Pulmonary artery endothelial cell (primary cell): ENCODE measurements at places on chromosomes 7 and 10.

DNA sequence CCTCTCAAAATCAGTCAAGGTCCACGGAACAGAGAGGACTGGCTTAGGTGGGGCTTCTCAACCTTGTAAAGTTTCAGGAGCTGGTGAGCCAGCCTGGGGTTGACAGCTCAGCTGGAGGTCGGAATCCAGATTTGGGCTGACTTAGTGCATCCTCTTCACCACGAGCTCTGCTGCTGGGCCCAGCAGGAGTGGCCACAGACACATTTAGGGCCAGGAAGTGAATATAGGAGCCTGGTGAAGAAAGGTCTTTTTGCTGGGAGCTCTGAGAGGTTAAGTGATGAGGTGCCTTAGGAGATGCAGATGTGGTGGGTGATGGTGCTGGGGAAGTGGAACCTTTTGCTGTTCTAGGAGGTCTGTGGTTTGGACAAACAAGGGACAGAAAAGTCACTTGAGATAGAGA is 39.3 kb upstream of the MMD2 start:
- DNase-seq: no peak

GRCh38 chr7:139374246-139374645 is 14.6 kb downstream of the LUC7L2 start:
- DNase-seq: no peak

DNA sequence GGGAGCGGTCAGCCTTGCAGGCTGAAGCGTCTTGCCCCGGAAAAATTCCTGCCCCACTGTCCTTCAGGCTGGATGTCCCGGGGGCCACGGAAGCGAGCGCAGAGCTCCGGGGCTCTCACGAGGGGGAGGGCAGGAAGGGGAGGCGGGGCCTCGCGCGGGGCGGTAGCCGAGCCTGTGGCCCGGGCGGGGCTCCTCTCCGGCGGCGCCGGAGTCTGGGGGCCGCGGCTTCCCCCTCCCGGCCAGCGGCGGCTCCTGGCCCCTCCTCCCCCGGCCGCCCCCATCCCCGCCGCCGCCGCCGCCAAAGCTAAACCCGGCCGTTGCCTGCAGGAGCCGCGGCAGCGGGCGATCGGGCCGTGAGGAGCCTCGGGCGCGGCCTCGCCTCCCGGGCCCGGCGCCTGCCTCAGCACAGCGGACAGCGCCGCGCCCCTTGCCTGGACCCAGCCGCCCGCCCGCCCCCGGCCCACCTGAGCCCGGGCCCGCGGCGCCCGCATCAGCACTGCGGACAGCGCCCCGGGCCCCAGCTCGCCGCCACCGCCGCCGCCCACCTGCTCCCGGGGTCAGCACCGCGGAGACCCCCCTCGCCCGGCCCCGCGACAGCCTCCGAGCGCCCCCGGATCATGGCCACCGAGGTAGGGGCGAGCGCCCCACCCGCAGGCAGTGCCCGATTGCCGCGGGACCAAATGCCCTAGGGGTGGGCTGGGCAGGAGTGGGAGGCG is at the start of gene GOLGA7B:
Gene GOLGA7B, plus strand, starts transcription at position 157 of the 716 bp plus-strand sequence. Its CDS starts 461 bp downstream, at position 618.
- no peak for DNase-seq

- no peak for DNase-seq
These were observed 122.5 kb upstream of the SAMD8 start for GRCh38 chr10:74988832-74989561.

GRCh38 chr7:108057951-108058481 is 55.1 kb upstream of the LAMB1 start:
- DNase-seq: no peak

DNA sequence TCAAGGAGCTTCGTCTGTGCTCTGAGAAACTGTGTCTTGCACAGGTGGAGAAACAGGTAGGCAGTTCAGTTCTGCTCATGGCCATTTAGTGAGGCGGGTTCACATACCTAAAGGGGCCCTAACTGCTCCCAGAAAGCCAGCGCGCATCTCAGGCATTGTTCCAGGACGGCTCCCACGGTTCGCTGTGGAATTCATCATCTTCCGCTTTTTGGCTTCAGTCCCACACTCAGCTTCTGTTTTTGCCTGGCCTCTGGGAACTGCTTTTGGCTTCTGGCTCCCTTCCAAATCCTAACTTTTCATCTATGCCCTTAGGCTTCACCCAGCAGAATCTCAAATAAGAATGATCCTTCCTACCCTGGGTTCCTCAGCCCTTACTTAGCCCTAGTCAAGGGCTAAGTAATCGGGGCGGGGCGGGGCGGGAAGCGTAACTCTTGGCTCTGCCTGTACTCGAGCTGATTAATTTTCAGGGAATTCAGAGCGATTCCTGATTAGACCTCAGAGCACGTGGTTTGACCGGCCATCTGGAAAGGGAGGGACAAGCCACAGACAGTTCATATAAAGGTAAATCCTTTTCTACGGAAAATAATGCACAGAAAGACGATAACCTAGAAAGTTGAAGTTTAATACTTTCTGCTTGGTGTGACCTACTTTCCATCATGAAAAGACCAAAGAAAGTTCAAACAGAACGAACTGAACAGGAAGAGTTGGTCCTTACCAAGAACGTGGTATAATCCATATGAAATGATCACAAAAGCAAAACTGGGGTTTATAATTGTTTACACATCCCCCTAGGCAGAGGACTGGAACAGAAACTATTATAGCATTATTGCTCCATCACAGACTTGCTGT is 105.7 kb downstream of the ST8SIA6 start:
- peak; percentile 52 for DNase-seq

DNA sequence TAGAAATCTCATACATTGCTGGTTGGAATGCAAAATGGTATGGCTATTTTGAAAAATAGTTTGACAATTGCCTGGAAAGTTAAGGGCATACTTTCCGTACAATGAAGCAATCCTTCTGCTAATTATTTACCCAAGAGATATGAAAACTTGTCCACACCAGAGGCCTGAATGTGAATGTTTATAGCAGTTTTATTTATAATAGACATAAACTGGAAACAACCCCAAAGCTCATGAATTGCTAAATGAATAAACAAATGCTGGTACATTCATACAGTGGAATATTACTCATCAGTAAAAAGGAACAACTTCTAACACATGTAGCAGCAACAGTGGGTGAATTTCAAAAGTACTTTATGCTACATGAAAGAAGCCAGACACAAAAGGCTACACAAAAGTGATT is 42.7 kb downstream of the MMRN2 start:
- DNase-seq: no peak

DNA sequence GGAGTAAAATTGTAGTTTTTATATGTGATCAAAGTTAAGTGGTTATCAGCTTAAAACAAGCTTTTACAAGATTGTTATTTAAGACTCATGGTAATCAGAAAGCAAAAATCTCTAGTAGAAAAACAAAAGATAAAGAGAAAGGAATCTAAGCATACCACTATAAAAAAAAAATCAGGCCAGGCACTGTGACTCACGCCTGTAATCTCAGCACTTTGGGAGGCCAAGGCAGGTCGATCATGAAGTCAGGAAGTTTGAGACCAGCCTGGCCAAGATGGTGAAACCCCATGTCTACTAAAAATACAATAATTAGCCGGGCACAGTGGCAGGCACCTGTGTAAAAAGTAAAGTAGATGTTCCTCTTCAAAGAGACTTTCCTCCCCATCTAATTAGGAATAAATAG is 265.9 kb upstream of the NRP1 start:
- DNase-seq: no peak

- no peak for DNase-seq
These were observed 23.3 kb downstream of the SLC13A4 start for GRCh38 chr7:135704698-135705097.

DNA sequence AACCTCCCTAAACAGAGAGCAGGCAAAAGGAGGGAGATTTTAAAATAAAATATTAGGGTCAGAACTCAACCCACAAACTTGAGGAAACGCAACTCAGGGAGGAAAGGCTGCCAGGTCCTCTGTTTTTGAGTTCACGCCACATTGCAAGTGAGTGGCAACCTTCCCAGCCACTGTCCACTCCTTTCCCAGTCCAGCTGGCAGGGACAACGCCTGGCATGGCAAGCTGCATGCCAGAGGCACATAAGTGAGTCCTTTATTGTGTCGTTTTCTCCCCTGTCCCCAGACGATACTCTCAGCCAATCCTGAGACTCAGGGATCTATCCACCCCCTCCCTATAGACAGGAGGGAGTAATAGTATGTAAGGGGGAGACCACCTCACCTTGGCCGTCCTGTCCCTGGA is 22.4 kb downstream of the FBXW4 start:
- DNase-seq: no peak

DNA sequence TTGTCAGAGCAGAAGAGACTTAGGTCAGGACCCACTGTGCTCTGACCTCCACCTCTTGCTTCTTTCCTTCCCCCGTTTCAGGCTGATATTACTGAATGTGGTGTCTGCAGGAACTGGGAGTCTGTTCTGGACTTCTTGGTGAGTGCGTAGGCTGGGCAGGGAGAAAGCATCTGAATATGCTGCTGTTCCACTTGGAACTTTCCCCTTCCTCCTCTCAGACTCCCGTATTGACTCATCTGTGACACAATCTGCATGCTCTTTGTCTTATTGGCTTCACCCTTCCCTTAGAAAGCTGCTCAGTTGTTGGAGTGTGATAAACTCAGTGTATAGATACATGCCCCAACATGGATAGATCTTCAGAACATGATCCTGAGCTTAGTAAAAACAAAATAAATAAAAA is 137.6 kb upstream of the HABP2 start:
- DNase-seq: no peak

DNA sequence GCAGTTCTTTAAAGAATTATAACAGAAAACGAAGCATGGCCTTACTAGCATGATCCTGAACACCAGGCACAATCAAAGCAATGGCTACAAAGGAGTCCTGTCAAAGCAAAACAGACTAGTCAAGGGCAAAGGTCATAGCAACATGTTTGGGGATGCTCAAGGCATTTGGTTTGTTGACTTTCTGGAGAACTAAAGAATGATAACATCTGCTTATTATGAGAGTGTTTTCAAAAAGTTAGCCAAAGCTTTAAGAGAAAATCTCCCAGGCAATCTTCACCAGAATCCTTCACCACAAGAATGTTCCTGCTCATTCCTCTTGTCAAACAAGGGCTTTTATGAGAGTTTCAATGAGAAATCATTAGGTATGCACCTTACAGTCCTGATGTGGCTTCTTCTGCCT is 95.1 kb upstream of the CPXM2 start:
- DNase-seq: no peak

DNA sequence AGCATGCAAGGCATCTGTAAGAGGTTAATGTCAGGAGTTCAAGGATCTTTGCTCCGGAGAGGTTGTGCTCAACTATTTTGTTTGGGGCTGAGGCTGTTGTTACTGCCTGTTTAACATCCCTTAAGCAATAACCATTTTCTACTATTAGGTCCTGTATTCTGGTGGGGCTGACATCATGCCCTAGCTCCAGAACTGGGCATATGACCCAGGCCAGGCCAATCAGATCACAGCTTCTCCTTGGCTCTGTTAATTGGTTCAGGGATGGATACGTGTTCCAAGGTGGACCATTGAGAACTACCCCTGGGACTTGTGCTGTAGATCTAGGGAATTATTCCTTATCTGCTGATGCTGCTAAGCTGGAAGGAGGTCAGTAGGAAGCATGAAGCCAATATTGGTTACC is 67.0 kb downstream of the SYPL1 start:
- no peak for DNase-seq

GRCh38 chr7:155395176-155395797 is 62.6 kb upstream of the EN2 start:
- DNase-seq: no peak

DNA sequence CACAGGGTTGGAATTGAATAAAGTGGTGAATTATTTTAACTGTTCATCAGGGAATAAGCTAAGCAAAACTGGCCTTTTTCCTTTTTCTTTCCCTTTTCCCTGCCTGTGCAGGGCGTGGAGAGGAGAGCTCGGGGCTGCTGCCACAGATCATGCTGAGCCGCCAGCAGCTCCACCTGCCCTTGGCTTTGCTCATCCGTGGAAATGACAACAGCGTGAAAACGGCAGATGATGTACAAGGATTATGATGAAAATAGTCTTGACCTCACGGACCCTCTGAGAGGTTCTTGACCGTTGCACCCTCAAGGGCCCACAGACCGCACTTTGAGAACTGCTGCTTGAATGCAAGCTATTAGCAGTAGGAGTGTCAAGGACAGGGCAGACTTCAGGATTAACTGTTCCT is 10.6 kb downstream of the PPP2R2D start:
- no peak for DNase-seq

DNA sequence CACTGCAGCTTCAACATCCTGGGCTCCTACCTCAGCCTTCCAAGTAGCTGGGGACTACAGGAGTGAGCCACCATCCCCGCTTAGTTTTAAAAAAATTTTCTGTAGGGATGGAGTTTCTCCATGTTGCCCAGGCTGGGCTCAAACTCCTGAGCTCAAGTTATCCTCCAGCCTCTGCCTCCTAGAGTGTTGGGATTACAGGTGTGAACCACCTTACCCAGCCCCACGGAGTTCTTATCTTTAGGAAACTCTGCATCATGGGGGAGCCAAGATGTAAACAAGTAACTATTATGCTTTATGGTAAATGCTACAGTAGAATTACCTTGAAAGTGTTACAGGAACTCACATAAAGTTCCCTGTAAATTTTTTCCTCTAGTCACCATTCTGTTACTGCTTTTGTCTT is 65.3 kb downstream of the PHTF2 start:
- no peak for DNase-seq

GRCh38 chr10:131920151-131920550 is 19.3 kb downstream of the PPP2R2D start:
- no peak for DNase-seq

GRCh38 chr10:29479981-29480954 is 154.5 kb downstream of the SVIL start:
- DNase-seq: no peak
